ENCODE measurements at places on chromosomes 6 and 20.

- DNase-seq = no peak
Observed at GRCh38 chr20:47272893-47273590, 83.5 kb downstream of the ZMYND8 start.

DNA sequence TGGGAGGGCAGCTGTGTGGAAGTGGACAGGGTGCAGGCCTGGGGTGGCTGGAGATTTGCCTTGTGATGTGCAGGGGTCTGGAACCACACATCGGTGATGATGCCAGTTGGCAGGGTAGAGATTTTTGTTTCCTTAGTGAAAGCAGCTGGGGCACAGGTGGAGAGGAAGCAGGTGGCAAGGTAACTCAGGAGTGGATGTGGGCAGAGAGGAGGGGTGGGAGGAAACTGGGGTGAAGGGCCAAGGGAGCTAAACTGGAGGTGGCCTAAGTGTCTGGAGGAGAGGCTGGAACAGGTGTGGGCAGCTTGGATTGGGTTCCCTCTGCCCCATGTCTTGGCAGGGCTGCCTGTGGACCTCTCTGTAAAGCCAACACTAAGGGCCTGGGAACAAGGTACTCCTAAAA, 4.7 kb upstream of the SCUBE3 start:
- no peak for DNase-seq

GRCh38 chr20:63979557-63980316, at the start of gene SAMD10:
Gene SAMD10 (minus strand): TSS chr20:63979642. CDS start chr20:63979467, 175 bp downstream.
- peak; percentile 58 for DNase-seq

DNA sequence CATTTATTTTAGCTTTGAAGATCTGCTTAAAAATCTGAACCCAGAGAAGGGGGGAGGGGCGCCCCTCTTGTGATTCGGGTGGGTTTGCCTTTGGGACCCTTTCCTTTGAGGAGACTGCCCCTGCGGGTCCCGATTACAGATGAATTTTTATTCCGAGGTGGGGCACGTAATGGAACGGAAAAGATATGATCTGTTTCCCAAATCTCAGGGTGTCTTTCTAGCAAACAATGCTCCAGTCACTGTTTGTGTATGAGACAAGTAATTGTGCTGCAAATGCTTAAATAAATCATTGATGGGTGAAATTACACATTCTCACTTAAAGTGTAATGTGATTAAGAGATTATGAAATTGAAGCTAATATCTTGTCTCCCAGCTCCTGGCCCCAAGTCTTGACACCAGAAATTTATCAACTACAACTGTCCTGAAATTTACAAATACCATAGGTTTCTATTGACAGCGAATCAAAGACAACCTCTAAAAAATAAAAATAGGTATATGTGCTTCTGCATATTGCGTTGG, 30.7 kb downstream of the TFAP2A start:
- DNase-seq = no peak

DNA sequence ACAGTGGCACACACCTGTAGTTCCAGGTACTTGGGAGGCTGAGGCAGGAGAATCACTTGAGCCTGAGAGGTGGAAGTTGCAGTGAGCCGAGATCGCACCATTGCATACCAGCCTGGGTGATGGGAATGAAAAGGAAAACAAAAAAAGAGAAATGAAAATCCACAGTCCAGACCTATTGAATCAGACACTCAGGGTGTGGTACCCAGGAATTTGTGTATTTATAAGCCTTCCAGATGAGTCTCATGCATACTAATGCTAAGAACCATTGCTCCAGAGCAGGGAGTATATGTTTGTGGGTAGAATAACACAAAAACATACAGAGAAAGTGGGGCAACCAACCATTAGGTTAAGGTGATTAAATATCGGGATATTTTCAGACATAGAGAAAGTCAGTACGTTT, 36.1 kb upstream of the PLCB4 start:
- DNase-seq = no peak

DNA sequence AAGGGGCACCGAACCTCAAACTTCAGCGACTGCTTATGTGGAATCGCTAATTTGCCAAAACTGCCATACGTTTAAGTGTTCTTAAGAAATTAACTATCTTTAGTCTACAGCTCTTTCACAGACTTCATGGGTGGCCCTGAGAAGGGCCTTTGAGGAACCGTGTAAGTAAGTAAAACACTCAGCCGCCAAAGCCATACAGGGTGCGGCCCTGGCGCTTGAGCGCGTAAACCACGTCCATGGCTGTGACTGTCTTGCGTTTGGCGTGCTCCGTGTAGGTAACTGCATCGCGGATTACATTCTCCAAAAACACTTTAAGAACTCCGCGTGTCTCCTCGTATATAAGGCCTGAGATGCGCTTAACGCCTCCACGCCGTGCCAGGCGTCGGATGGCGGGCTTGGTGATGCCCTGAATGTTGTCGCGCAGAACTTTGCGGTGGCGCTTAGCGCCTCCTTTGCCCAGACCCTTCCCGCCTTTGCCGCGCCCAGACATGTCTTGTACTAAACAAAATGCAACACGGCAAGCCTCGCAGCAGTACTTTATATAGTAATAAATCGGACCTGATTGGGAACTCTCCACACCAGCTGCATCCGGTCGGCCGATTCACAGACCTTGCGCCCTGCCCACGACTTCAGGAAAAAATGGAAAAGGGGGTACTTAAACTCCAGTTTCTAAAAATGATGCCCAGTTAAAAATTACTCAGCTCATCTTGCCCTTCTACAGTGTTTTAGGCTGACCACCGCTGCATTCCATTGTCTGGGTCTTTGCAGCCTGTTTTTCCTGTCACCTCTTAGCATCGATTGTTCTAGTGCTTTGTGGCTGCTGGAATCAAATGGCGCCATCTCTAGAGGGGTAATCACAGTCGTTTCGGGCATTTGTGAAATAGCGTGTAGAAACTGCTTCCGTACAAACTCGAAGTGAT, 38.9 kb downstream of the OR2B2 start:
- peak; percentile 34 for DNase-seq

- no peak for DNase-seq
Observed at GRCh38 chr20:1083431-1084080, 34.8 kb upstream of the PSMF1 start.

DNA sequence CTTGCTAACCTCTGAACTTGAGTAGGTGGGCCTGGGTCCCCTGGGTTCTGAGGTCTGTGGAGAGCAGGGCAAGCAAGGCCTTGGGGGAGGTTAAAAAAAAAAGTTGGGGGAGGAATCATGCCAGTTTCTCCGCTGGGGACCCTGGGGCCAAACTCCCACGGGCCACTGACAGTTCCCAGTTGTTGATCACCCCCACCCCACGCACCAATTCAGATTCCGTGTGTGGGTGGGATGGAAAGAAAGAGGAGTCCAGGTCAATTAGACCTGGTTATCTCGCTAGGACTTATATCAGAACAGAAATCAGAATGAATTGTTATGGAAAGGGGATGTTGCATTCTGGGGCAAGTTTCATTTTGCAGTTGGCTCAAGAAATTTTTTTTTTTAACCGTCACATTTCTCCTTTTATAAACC, 46.7 kb upstream of the SUPT3H start:
- DNase-seq = no peak

- DNase-seq = no peak
Observed at GRCh38 chr6:129696028-129696418, 14.0 kb downstream of the ARHGAP18 start.

All from T-helper 22 cell (primary cell).